ENCODE measurements at places on chromosomes 3 and 15.

- no peak for DNase-seq
Measured at GRCh38 chr3:197798863-197799262, 7.8 kb downstream of the LRCH3 start.

- DNase-seq = no peak
Measured at GRCh38 chr15:61091289-61091616, 137.8 kb downstream of the RORA start.

GRCh38 chr3:125383744-125384143 is 8.6 kb upstream of the ZNF148 start:
- DNase-seq = no peak

DNA sequence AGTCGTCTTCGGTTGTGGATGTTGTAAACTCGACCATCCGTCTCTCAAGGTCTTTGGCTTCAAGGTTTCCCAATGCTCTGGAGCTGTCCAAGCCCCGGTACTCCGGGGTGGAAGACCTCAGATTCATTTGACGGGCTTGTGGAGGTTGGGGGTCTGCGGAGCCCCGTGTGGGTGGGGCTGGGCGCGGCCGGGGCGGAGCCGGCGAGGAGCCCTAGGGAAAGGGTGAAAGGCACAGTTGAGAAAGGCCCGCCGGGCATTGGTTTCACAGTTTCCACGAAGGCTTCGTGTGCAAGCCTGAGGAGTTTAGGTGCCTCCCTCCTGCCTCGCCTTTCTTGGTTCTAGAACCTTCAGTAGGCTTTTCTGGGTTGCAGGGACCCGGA is 360 bp upstream of the MGA start:
- no peak for DNase-seq

GRCh38 chr3:56902468-56903160 is 100.9 kb upstream of the ARHGEF3 start:
- DNase-seq = no peak
